ENCODE measurements at places on chromosomes 12 and 14.

GRCh38 chr14:31977001-31977556 is 100.0 kb upstream of the ARHGAP5 start:
- no peak for DNase-seq

GRCh38 chr12:62103748-62104147 is 156.5 kb upstream of the USP15 start:
- DNase-seq, result no peak

- no peak for DNase-seq
Measured at GRCh38 chr12:102962532-102962931, 5.1 kb downstream of the ASCL1 start.

- DNase-seq, result peak; percentile 65
Measured at GRCh38 chr12:3727877-3728632, 24.9 kb downstream of the CRACR2A start.

- DNase-seq, result no peak
Measured at GRCh38 chr14:102708494-102708893, 68.8 kb upstream of the TRAF3 start.

- peak; percentile 62 for DNase-seq
Measured at GRCh38 chr12:54197431-54197909, 8.7 kb upstream of the SMUG1 start.

- peak; percentile 45 for DNase-seq
Measured at GRCh38 chr12:27324530-27324929, 8.1 kb upstream of the BMAL2 start.

DNA sequence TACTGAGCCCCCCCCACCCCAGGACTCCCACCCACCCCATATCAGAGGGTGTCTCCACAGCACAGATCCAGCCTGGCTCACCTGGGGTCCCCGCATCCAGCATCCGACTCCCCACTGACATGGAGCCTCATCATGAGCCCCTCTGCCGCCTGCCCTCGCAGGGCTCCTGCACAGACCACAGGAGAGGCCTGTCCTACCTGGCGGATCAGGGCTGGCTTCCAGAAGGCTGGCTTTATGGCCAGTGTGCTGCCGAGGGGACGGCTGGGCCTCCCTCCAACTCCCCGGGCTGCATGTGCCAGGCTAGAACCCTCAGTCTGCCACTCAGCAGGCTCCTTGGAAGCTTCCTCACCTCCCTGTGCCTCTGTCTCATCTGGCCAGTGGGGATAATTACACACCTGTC is 119.0 kb downstream of the RFLNA start:
- no peak for DNase-seq

DNA sequence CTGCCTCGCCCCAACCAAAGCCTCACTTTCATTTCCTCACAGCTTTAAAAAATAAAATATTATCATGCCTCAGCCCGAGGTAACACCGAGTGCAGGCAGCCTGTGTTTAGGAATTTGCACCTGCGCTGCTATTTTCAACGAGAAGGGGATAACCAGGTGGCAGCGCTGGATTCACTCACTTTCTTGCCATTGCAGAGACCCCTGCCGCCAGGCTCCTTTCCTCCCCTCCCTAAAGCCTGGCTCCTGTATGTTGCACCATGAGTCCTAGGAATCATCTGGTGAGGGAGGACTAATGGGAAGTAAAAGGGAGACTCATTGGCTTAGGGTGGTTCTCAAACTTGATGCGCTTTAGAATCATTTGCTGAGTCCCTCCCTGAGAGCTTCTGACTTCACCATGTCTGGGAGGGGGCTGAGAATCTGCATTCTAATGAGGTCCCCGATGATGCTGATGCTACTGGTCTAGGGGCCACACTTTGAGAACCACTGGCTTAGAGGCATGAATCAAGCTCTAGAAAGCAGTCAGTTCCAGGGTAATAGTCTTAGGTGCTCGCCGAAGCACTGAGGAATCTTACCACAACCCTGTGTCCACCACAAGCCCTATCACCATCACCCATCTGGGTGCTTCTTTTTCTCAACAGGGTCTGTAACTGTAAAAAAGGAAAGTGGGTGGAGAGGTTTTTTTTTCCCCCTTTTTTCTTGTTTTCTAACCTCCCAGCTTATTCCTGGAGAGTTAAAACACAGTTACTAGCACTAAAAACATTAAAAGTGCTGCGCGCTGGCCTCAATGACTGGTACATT is 83.8 kb downstream of the SLC38A1 start:
- DNase-seq, result no peak

- DNase-seq, result no peak
Measured at GRCh38 chr14:52733824-52734223, 3.9 kb downstream of the STYX start.

DNA sequence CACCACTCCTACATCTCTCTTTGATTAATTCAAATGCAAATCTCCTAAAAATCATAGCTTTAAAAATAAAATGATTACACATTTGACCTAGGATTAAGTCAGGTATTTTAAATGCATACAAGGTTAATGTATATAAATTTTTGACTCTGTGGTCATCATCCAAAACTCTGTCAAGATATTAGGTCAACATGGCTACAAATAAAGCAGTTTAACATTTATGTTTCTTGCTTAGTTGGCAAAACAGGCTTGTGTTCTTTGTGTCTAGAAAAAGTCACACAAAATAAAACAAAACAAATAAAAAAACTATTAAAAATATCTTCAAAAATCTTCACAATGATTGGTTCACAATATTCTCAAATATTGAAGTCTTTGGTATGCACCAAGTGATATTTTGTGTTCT is 473.2 kb downstream of the LRFN5 start:
- no peak for DNase-seq

GRCh38 chr12:124075841-124076240 is 102.8 kb downstream of the ZNF664 start:
- no peak for DNase-seq

DNA sequence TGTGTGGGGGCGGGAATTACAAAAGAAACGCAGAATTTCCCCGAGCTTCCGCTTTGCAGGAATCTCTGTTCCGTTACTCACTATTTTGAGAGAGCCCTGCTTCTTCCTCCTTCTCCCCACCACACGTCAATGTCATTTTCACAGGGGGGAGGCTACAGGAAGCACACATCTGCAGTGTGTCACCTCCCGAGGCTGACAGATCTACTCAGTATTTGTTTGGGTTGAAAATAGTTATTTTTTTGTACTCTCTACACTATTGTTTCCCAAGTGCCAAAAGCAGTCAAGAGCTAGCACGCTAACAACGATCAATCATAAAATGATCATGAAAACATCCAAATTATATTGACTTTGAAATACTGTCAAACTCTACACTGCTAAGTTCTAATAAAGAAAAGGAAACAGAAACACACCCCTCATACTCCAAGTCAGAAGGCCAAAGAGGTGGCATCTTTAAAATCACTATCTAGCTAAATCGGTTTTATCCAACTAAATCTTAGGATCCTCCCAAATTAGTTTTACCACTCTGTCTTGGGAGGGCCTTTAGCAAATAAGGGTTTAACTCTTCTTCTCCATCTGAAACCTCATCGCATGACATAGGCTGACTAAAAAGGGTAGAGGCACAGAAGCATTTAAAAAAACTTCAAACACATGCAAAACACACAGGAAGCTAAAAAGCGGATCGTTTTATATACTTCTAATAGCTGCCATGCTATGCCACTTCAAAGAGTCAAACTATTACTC is 51.8 kb downstream of the FOXN3 start:
- no peak for DNase-seq

DNA sequence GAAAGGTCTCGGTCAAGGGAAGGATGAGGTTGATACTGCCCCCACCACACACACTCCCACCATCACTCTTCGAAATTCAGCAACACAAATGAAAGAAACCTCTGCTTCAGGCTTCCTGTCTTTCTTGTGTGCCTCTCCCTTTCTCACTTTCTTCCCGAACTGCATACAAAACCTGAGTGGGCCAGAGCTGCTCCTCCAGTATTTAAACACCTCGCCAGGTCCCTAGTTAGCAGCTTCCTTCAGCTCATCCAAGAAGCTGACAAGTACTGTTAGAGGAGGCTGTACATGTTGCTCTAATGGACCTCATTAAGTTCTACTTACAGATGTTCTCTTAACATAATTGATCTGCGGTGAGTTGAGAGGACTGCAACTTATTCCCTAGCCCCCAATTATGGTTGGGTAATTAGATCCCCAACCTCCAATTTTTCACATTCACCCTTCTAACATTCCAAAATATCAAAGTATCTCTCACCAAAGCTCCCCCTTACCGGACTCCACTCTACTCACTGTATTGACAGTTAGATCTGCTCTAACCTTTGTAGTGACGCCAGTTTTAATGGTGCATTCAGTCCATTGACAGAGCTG is 4.1 kb upstream of the LMO3 start:
- DNase-seq, result no peak

- no peak for DNase-seq
Measured at GRCh38 chr12:83082690-83083276, 396.1 kb downstream of the TMTC2 start.

GRCh38 chr12:4434706-4435425 is 10.7 kb downstream of the FGF6 start:
- DNase-seq, result no peak

GRCh38 chr14:81849714-81850113 is 316.1 kb upstream of the SEL1L start:
- no peak for DNase-seq

- peak; percentile 37 for DNase-seq
Measured at GRCh38 chr14:62143245-62143644, 381.0 kb downstream of the SNAPC1 start.

- DNase-seq, result peak; percentile 77
Measured at GRCh38 chr12:121811434-121812319, 7.9 kb downstream of the SETD1B start.

- peak; percentile 65 for DNase-seq
Measured at GRCh38 chr14:101588990-101589389, 27.7 kb downstream of the DIO3 start.

- peak; percentile 63 for DNase-seq
Measured at GRCh38 chr12:111775205-111776193, 8.8 kb downstream of the ALDH2 start.

- peak; percentile 50 for DNase-seq
Measured at GRCh38 chr12:57229046-57229633, 371 bp upstream of the SHMT2 start.

GRCh38 chr12:106152334-106152733 is 13.6 kb upstream of the NUAK1 start:
- DNase-seq, result no peak

DNA sequence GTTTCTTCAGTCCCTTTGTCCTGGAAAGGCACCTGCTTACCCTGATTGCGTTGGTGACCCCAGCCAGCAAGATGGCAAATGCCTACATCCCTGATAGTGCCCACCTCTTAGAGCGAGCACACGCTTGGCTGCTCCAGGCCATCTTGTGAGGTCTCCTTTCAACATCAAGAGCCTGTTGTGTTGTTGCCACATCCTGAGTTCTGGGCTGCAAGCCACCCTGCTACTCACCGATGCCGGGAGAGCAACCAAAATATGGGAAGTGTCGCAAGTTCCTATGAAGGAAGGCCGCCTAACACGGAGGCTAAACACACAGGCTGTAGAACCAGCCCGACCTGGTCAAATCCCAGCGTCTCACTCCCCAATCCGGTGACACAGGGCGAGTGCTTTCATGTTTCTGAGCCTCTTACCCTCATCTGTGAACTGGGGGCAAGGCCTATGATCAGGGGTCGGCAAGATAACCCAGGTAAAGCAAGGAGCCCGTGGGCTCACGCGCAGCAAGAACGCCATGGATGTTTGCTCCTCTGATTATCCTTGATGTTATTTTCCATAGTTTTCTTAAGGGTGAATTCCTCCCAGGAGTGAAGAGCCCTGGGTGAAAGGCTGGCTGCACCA is 98.4 kb downstream of the LGMN start:
- peak; percentile 70 for DNase-seq

- DNase-seq, result no peak
Measured at GRCh38 chr12:13126494-13126893, 23.0 kb upstream of the GSG1 start.

DNA sequence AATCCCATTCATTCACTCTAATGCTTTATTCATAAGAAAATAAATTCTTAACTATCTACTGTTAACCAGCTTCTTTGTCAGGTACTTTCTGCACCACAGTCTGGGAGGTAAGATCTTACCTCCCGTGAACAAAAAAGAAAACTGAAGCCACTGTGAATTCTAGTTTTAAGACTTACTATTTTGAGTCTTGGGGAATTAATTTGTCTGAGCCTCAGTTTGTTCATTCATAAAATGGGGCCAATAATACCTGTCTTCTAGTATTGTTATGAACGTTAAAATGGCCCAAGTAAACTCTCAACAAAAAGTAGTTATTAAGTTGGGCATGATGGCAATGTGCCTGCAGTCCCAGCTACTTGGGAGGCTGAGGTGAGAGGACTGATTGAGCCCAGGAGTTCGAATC is 59.5 kb upstream of the BBS10 start:
- DNase-seq, result no peak

DNA sequence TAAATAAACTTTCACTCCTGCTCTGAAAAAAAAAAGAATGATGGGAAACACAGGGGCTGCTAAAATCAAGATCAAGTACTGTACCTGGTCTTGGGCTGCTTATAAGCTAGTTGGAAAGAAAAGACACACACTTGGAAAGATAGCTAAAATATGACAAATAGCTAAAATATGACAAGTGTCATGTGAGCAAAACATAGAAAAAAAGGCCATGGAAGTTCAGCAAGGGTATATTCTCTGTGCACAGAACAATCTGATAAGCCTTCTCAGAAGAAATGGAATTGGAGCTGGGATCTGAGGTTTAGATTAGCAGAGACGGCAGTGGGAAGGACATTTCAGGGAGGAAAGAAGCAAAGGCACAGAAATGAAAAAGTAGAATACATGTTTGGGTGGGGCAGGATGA is 126.2 kb upstream of the PMCH start:
- DNase-seq, result peak; percentile 9

DNA sequence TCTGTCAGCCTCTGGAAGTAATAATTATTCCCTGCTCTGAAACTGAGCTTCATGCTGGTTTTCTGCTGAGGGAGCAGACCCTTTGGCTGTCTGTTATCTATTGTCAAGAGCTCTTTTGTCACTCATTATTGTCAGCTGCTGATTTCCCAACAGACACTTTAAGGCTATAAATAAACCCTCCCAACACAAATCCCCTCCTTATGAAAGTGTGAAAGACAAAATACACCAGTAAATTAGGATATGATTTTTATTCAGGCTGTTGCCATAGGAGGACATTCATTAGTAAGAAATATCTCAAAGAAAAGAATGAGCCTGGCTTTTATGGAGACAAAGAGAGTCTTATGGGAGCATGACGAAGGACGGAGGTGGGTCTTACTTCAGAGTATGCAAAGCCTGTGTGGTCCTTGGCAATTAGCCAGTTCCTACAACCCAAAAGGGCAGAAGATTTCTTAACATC is 180.8 kb downstream of the CRADD start:
- no peak for DNase-seq

GRCh38 chr14:92039719-92040430 is at the start of gene TRIP11:
TRIP11 (minus strand) TSS chr14:92040059; CDS start chr14:92039685, 374 bp downstream.
- peak; percentile 92 for DNase-seq

DNA sequence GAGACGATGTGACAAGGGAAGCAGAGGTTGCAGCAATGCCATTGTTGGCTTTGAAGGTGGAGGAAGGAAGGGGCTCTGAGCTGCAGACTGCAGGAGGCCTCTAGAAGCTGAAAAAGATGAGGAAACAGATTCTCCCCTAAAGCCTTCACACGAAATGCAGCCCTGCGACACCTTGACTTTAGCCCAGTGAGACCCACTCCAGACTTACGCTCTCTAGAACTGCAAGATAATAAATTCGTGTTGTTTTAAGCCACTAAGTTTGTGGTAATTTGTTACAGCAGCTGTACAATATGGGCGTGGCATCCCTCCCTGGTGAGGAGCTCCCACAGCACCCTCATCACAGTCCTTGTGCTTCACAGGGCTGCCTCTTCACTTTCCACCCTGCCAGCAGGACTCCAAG is 53.2 kb downstream of the GOLGA5 start:
- no peak for DNase-seq

GRCh38 chr14:76434220-76434619 is 58.3 kb downstream of the ESRRB start:
- DNase-seq, result no peak

GRCh38 chr14:52314595-52315354 is 663 bp downstream of the PTGER2 start:
- peak; percentile 30 for DNase-seq

All from EH (cell line).